Heart left ventricle (tissue), 16 donors: ENCODE measurements at places on chromosomes 5 and 9. TPM values are rescaled to one million over a fixed set of nuclear protein-coding genes. Genes with fewer than 3 reads are reported as not detected.
A peak's percentile ranks its signal among the peaks of the same experiment; 100 is the strongest.

- DNase-seq: peak; percentile 10
Observed at GRCh38 chr9:75891771-75892215, 1.3 kb downstream of the PCSK5 start.

DNA sequence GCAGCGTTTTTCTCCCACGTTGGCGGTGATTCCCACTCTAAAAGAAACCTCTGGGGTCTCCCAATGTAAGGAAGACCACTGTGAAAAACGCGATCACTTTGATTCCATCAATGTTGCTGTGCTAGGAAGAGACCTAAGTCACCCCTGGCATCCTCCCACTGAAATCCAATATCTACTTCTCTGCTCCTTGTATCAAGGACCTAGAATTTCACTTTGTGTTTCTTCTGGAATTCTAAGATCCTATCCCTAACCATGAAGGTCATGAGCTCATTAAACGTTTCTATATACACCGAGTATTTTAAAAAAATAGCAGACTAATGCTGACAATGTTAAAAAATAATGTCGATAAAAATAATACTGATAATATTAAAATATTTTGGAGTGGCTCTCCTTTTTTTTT is 118.8 kb upstream of the MYO10 start:
- DNase-seq: no peak

GRCh38 chr5:159017786-159018185 is 81.9 kb downstream of the EBF1 start:
- DNase-seq: peak; percentile 86

DNA sequence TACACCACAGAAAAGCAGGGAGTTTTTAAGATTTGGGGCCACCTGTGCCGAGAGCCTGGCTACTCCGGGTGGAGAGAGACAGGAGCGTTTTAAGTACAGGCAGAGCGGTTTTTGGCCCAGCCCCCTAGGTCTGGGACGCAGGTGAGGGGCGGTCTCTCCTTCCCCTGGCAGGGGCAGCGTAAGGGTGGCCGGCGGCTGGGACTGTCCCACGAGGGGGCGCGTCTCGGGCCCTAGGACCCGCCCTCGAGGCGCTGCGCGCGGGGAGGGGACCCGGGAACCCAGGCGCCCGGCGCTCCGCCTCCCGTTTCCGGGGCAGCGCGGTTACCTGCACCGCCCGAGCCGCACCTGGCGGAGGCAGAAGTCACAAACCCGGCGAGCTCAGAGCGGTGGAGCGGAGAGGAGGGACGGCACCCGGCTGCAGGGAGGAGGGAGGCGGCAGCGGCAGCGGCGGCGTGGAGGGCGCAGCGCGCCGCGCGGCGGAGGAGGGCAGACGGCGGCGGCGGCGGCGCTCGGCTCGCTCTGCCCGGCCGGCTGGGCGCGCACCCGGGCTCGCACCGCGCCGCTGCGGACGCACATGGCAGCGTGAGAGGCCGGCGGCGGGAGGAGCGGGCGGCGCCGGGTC is at the start of gene WWC1:
WWC1 (plus strand) TSS at position 304 of the 622 bp plus-strand sequence. CDS start 508 bp downstream, outside the sequence.
- no peak for DNase-seq

The FAM151B gene
- total RNA-seq: 1.2 TPM

The INSYN2B gene
- 0.59 TPM for total RNA-seq
